ENCODE measurements at places on chromosomes 4 and X. TPM values are rescaled to one million over a fixed set of nuclear protein-coding genes. Genes with fewer than 3 reads are reported as not detected.

Gene ZDHHC9
- polyA plus RNA-seq, result 13.2 TPM

Gene GUCY1B1
- polyA plus RNA-seq, result 81.6 TPM

Gene PUDP
- polyA plus RNA-seq, result 12.8 TPM

Gene SPIN2A
- not detected for polyA plus RNA-seq

Gene CDKL2
- polyA plus RNA-seq, result 30.2 TPM

Gene SRPX2
- not detected for polyA plus RNA-seq

Gene NDP
- 6.6 TPM for polyA plus RNA-seq

Gene ZCCHC18
- 4.3 TPM for polyA plus RNA-seq

Gene UCHL1
- polyA plus RNA-seq, result 1,999 TPM

Gene RIPPLY1
- polyA plus RNA-seq, result not detected

Gene P2RY10
- not detected for polyA plus RNA-seq

Gene EDA
- polyA plus RNA-seq, result 0.52 TPM

Gene NSUN7
- not detected for polyA plus RNA-seq

Gene ACOT9
- polyA plus RNA-seq, result 14.4 TPM

Gene UNC5C
- 12.5 TPM for polyA plus RNA-seq

Gene LANCL3
- 0.29 TPM for polyA plus RNA-seq

Gene DNAAF6
- polyA plus RNA-seq, result not detected

Gene EDNRA
- 0.76 TPM for polyA plus RNA-seq

Gene PRKG2
- not detected for polyA plus RNA-seq

Gene TLR8
- polyA plus RNA-seq, result not detected

Gene IGFBP7
- 3.6 TPM for polyA plus RNA-seq

Gene TEX13B
- polyA plus RNA-seq, result not detected

Gene TACR3
- not detected for polyA plus RNA-seq

Gene UGT2B17
- polyA plus RNA-seq, result not detected

Gene SPARCL1
- 469 TPM for polyA plus RNA-seq

Gene CFAP47
- not detected for polyA plus RNA-seq

Gene GAGE2A
- polyA plus RNA-seq, result not detected

Gene EMCN
- polyA plus RNA-seq, result 3.4 TPM

Gene DNAJB14
- polyA plus RNA-seq, result 156 TPM

Gene OPRPN
- polyA plus RNA-seq, result not detected

Gene HTRA3
- polyA plus RNA-seq, result not detected

Gene PLP1
- 43.0 TPM for polyA plus RNA-seq

Gene NCAPG
- polyA plus RNA-seq, result 6.0 TPM

Gene NDST3
- polyA plus RNA-seq, result 0.59 TPM

Gene RS1
- polyA plus RNA-seq, result not detected

Gene CCDC120
- polyA plus RNA-seq, result 0.52 TPM
